ENCODE measurements at places on chromosomes 7 and 10. TPM values are rescaled to one million over a fixed set of nuclear protein-coding genes. Genes with fewer than 3 reads are reported as not detected.
A peak's percentile ranks its signal among the peaks of the same experiment; 100 is the strongest.

DNA sequence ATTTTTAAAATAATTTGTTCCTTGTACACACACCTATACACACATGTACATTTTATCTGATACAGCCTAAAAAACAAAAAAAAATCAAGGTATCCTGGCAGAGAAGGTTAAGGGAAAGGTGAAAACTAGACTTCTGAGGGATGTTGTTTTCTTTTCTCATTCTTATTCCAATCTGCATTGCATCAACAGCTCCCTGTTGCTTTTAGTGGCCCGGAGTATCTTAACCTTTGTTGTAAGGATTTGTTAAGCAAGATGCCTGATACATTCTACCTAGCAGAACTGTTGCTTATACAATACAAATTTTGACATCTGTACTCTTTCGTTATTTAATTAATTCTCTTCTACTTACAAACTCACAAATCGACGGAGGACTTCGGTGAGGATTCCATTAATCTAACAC, 167.4 kb downstream of the GNAI1 start:
- H3K36me3 ChIP-seq, result no peaks in the 10 kb centered on the region
- no peak overlapping the region for H3K27ac ChIP-seq
- no peak for DNase-seq
- no peaks in the 10 kb centered on the region for H3K4me1 ChIP-seq
- H3K4me3 ChIP-seq, result no peak overlapping the region

HABP2 gene
- total RNA-seq, result 3.6 TPM

MACC1 gene
- total RNA-seq, result 22.1 TPM

DNA sequence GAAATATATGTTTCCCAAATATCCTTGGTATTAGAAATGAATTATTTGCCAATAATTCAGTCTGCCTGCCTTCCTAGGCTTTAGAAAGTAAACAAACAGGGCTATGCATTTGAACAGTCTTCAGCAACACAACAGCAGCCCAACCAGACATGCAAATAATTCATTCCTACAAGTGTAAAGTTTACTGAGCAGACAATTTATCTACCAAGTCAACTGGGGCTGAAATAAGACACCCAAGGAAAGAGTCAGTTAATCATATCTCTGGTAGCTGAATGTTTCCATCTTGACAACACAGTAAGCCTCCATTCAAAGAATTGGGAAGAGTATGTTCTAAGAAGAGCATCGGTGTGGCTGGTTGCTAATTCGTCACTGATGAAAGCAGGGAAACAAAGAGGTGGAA, 38.4 kb downstream of the AIFM2 start:
- no peak overlapping the region for H3K4me3 ChIP-seq
- DNase-seq, result no peak
- H3K36me3 ChIP-seq, result peaks cover 7% of the 10 kb centered on the region
- H3K4me1 ChIP-seq, result no peaks in the 10 kb centered on the region
- no peak overlapping the region for H3K27ac ChIP-seq
- no peaks in the 10 kb centered on the region for H3K27me3 ChIP-seq

APBB1IP gene
- total RNA-seq, result 19.2 TPM

FAM221A gene
- 9.0 TPM for total RNA-seq

DNA sequence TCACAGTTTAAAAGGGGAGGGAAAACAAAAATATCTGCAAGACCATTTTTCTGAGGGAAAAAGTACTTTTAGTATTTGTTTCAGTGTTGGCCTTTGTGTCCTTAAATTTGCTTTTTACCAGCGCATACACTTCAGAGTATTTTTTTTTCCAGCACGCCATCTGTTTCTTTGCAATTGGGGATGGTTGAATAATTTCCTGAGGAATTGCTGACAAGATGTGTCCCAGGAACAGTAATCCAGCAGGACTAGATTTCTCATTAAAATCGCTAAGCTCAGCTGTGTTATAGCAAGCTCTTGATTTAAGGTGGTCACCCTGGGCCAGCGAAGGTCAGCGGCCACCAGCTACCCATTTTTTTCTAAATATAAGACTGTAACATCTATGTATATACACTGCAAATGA, 156.9 kb upstream of the RHOBTB1 start:
- H3K4me3 ChIP-seq, result no peak overlapping the region
- no peak for DNase-seq
- no peak overlapping the region for H3K27ac ChIP-seq
- H3K36me3 ChIP-seq, result no peaks in the 10 kb centered on the region
- H3K27me3 ChIP-seq, result no peaks in the 10 kb centered on the region

CFAP46 gene
- total RNA-seq, result 0.52 TPM

- H3K4me3 ChIP-seq, result no peak overlapping the region
- peaks cover 3% of the 10 kb centered on the region for H3K4me1 ChIP-seq
- DNase-seq, result no peak
- H3K27ac ChIP-seq, result no peak overlapping the region
- no peaks in the 10 kb centered on the region for H3K27me3 ChIP-seq
Measured at GRCh38 chr7:31408140-31408729, 67.7 kb upstream of the NEUROD6 start.

GNAT3 gene
- total RNA-seq, result not detected

GRCh38 chr10:99537989-99538917, 5.5 kb downstream of the NKX2-3 start:
- H3K36me3 ChIP-seq, result no peaks in the 10 kb centered on the region
- H3K4me1 ChIP-seq, result peaks cover 23% of the 10 kb centered on the region
- H3K27ac ChIP-seq, result no peak overlapping the region
- H3K27me3 ChIP-seq, result peaks cover 99% of the 10 kb centered on the region

GRCh38 chr7:131108212-131108940, 219.3 kb upstream of the MKLN1 start:
- DNase-seq, result no peak
- peaks cover 15% of the 10 kb centered on the region for H3K36me3 ChIP-seq
- peaks cover 50% of the 10 kb centered on the region for H3K4me1 ChIP-seq
- H3K4me3 ChIP-seq, result peak overlapping the region; percentile 95

- H3K4me1 ChIP-seq, result peaks cover 3% of the 10 kb centered on the region
- no peaks in the 10 kb centered on the region for H3K36me3 ChIP-seq
- no peak overlapping the region for H3K27ac ChIP-seq
- H3K27me3 ChIP-seq, result no peaks in the 10 kb centered on the region
- H3K4me3 ChIP-seq, result no peak overlapping the region
Measured at GRCh38 chr10:48458662-48459048, 146.2 kb downstream of the ARHGAP22 start.

- no peak overlapping the region for H3K27ac ChIP-seq
- H3K27me3 ChIP-seq, result no peaks in the 10 kb centered on the region
- no peaks in the 10 kb centered on the region for H3K4me1 ChIP-seq
- H3K4me3 ChIP-seq, result no peak overlapping the region
- DNase-seq, result no peak
- H3K36me3 ChIP-seq, result no peaks in the 10 kb centered on the region
Measured at GRCh38 chr7:29156907-29157452, 10.6 kb upstream of the CPVL start.

NODAL gene
- not detected for total RNA-seq

SLC26A5 gene
- 1.9 TPM for total RNA-seq

DNA sequence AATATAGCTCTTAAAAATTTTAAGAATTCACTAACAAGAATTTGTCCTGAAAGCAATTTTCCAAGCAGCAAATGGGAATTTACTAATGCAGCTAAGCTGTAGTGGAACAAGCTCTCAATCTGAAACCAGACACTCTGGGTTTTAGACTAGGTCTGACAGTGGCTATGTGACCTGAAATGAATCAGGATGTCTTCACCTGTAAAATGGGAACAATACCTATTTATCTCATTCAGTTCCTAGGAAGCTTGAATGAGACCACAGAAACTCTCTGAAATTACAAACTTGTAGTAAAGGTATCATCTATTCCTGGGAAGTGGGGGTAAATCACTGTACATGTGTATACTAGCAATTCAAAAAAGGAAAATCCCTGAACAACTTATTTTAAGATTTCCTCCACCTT, 1.2 kb downstream of the DNAJC2 start:
- H3K36me3 ChIP-seq, result peaks cover 35% of the 10 kb centered on the region
- DNase-seq, result no peak
- peaks cover 20% of the 10 kb centered on the region for H3K4me1 ChIP-seq
- no peaks in the 10 kb centered on the region for H3K27me3 ChIP-seq

- H3K27me3 ChIP-seq, result no peaks in the 10 kb centered on the region
- no peak for DNase-seq
- no peak overlapping the region for H3K4me3 ChIP-seq
- peaks cover 3% of the 10 kb centered on the region for H3K4me1 ChIP-seq
- H3K27ac ChIP-seq, result no peak overlapping the region
Measured at GRCh38 chr7:107924841-107925504, 34.0 kb downstream of the DLD start.

LEP gene
- total RNA-seq, result not detected

ACSM6 gene
- total RNA-seq, result not detected

GRCh38 chr7:102942181-102942866, 29.5 kb downstream of the LRRC17 start:
- H3K4me3 ChIP-seq, result no peak overlapping the region
- H3K4me1 ChIP-seq, result no peaks in the 10 kb centered on the region
- H3K36me3 ChIP-seq, result no peaks in the 10 kb centered on the region
- H3K27me3 ChIP-seq, result no peaks in the 10 kb centered on the region

ATP6V0A4 gene
- 2.4 TPM for total RNA-seq

TRIL gene
- 6.5 TPM for total RNA-seq

GRCh38 chr10:49071160-49071761, 44.1 kb downstream of the VSTM4 start:
- no peaks in the 10 kb centered on the region for H3K4me1 ChIP-seq
- no peaks in the 10 kb centered on the region for H3K27me3 ChIP-seq
- no peak overlapping the region for H3K4me3 ChIP-seq
- H3K27ac ChIP-seq, result no peak overlapping the region

- H3K27ac ChIP-seq, result no peak overlapping the region
- H3K27me3 ChIP-seq, result no peaks in the 10 kb centered on the region
- peak; percentile 29 for DNase-seq
- H3K4me1 ChIP-seq, result no peaks in the 10 kb centered on the region
Measured at GRCh38 chr10:11864727-11865126, 41.6 kb downstream of the PROSER2 start.

DNA sequence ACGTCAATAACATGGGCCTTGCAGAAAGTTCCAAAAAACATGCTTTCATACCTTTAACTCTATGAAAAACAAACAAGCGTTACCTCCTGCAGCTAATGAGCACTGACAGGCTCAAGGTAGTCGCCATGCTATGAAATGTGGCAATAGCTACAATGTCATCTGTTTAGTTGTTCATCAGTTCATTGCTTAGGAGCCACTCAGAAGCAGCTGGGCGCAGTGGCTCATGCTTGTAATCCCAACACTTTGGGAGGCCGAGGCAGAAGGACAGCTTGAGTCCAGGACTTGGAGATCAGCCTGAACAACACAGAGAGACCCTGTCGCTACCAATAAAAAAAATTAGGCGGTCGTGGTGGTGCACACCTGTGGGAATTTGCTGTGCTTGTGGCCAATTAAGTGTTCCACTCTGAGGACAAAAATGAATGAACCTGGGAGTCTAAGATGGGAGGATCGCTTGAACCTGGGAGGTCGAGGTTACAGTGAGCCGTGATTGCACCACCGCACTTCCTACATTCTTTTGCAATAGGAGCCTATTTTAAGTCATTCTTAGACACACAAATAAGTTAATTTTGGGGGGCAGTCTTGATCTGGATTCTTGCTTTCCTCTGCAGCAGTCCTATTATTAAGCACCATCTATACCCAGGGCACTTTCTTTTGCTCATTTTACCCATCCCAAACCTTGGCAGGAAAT, 276.2 kb upstream of the KLF14 start:
- no peak for DNase-seq
- H3K36me3 ChIP-seq, result no peaks in the 10 kb centered on the region
- no peaks in the 10 kb centered on the region for H3K27me3 ChIP-seq
- no peak overlapping the region for H3K4me3 ChIP-seq

GRCh38 chr7:139669106-139670061, 108.4 kb downstream of the HIPK2 start:
- no peaks in the 10 kb centered on the region for H3K27me3 ChIP-seq
- no peak overlapping the region for H3K27ac ChIP-seq
- H3K36me3 ChIP-seq, result peaks cover 4% of the 10 kb centered on the region
- H3K4me1 ChIP-seq, result no peaks in the 10 kb centered on the region
- H3K4me3 ChIP-seq, result no peak overlapping the region

ADARB2 gene
- total RNA-seq, result 1.2 TPM

PDAP1 gene
- 76.4 TPM for total RNA-seq

ZNF394 gene
- total RNA-seq, result 34.5 TPM

DNA sequence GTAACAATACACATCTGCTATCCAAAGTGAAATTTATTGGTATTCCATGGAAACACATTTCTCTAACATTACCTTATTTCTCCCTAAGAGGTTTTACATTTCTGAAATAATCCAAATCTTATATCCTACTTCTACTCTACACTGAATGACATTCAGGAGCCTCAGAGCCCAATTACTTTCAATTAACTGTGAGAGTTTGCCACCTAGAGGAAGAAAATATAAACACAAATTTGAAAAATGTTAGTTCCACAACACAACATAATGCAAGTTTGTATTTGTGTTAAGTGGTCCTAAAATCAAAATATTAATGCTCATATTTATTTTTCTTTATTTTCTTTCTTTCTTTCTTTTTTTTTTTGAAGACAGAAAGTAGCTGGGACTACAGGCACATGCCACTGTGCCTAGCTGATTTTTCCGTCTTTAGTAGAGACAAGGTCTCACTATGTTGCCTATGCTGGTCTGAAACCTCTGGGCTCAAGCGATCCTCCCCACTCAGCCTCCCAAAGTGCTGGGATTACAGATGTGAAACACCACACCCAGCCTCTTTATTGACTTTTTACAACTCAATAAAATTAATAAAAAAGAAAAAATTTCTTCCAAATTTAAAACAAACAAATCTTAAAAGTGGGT, 46.0 kb downstream of the ATAD1 start:
- H3K27me3 ChIP-seq, result no peaks in the 10 kb centered on the region
- H3K27ac ChIP-seq, result no peak overlapping the region
- H3K4me1 ChIP-seq, result no peaks in the 10 kb centered on the region
- peaks cover 36% of the 10 kb centered on the region for H3K36me3 ChIP-seq
- no peak for DNase-seq
- no peak overlapping the region for H3K4me3 ChIP-seq

- no peaks in the 10 kb centered on the region for H3K36me3 ChIP-seq
- no peaks in the 10 kb centered on the region for H3K4me1 ChIP-seq
- no peak overlapping the region for H3K4me3 ChIP-seq
- H3K27me3 ChIP-seq, result no peaks in the 10 kb centered on the region
- DNase-seq, result no peak
Measured at GRCh38 chr7:157294773-157295172, 42.0 kb upstream of the DNAJB6 start.

SMKR1 gene
- not detected for total RNA-seq

DNA sequence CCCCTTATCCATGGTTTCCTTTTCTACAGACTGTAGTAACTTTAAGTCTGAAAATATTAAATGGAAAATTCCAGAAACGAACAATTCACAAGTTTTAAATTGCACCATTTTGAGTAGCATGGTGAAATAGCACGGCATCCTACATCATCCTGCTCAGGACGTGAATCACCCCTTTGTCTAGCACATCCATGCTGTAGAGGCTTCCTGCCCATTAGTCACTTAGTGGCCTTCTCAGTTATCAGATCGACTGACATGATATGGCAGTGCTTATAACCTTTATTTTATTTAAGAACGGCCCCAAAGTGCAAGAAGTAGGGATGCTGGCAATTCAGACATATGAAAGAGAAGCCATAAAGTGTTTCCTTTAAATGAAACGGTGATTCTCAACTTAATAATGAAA, 82.7 kb downstream of the CPXM2 start:
- no peak overlapping the region for H3K27ac ChIP-seq
- no peak overlapping the region for H3K4me3 ChIP-seq
- no peaks in the 10 kb centered on the region for H3K27me3 ChIP-seq
- no peaks in the 10 kb centered on the region for H3K4me1 ChIP-seq
- H3K36me3 ChIP-seq, result no peaks in the 10 kb centered on the region

GRCh38 chr7:121515630-121516401, 119.7 kb upstream of the FAM3C start:
- DNase-seq, result no peak
- no peaks in the 10 kb centered on the region for H3K4me1 ChIP-seq
- H3K36me3 ChIP-seq, result no peaks in the 10 kb centered on the region
- no peak overlapping the region for H3K27ac ChIP-seq

Measured in upper lobe of right lung (tissue), 1 donor.